Diencephalon (tissue), 1 donor: ENCODE measurements at places on chromosomes 11 and 22. TPM values are rescaled to one million over a fixed set of nuclear protein-coding genes. Genes with fewer than 3 reads are reported as not detected.

BBOX1 gene
- 27.7 TPM for total RNA-seq

SYVN1 gene
- total RNA-seq, result 11.1 TPM

ENTHD1 gene
- total RNA-seq, result not detected

RIBC2 gene
- total RNA-seq, result 2.5 TPM

ARHGAP42 gene
- total RNA-seq, result 15.2 TPM

SLC29A2 gene
- total RNA-seq, result 2.1 TPM
